ENCODE measurements at places on chromosomes 1 and 21. TPM values are rescaled to one million over a fixed set of nuclear protein-coding genes. Genes with fewer than 3 reads are reported as not detected.

GRCh38 chr1:37752583-37753471, 12.1 kb downstream of the EPHA10 start:
- no peaks in the 10 kb centered on the region for H3K36me3 ChIP-seq
- H3K27ac ChIP-seq = no peak overlapping the region
- H3K27me3 ChIP-seq = peaks cover 50% of the 10 kb centered on the region
- DNase-seq = no peak

GRCh38 chr1:85934516-85934915, 222.1 kb downstream of the COL24A1 start:
- no peak for DNase-seq
- no peaks in the 10 kb centered on the region for H3K4me1 ChIP-seq
- no peak overlapping the region for H3K4me3 ChIP-seq
- H3K27me3 ChIP-seq = peaks cover 6% of the 10 kb centered on the region

- H3K27me3 ChIP-seq = peaks cover 25% of the 10 kb centered on the region
- no peak for DNase-seq
- H3K4me3 ChIP-seq = no peak overlapping the region
- no peaks in the 10 kb centered on the region for H3K36me3 ChIP-seq
Observed at GRCh38 chr1:4033713-4034112, 133.6 kb upstream of the C1orf174 start.

Gene LCE2C
- total RNA-seq = not detected

GRCh38 chr1:225906467-225906866, 17.5 kb upstream of the LEFTY1 start:
- no peak overlapping the region for H3K4me3 ChIP-seq
- H3K27ac ChIP-seq = no peak overlapping the region
- no peaks in the 10 kb centered on the region for H3K36me3 ChIP-seq
